ENCODE measurements at places on chromosomes 2 and 18.

DNA sequence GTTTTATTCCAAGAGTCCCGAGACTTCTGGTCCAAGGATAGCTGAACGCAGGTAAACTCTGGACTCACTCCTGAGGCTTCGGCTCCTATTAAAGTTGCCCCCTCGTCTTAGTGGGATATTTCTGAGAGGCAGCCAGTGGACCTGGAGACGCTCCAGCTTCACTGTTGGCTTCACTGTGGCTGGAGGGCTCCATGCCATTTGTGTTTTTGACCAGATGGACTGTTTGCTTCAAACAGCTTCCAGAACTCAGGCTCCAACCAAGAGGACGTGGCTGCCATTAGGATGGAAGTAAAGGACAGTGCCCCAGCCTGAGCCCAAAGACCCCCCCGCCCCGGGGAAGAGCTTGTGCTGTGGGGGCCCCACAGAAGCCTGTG lies 94.4 kb upstream of the LDAH start:
- H3K4me3 ChIP-seq: no peak overlapping the region
- no peaks in the 10 kb centered on the region for H3K27me3 ChIP-seq
- H3K4me1 ChIP-seq: no peaks in the 10 kb centered on the region
- no peak overlapping the region for H3K27ac ChIP-seq
- DNase-seq: no peak

- no peak for DNase-seq
- no peak overlapping the region for H3K4me3 ChIP-seq
- H3K4me1 ChIP-seq: no peaks in the 10 kb centered on the region
These were observed 263.6 kb downstream of the DYSF start for GRCh38 chr2:71716697-71717624.

DNA sequence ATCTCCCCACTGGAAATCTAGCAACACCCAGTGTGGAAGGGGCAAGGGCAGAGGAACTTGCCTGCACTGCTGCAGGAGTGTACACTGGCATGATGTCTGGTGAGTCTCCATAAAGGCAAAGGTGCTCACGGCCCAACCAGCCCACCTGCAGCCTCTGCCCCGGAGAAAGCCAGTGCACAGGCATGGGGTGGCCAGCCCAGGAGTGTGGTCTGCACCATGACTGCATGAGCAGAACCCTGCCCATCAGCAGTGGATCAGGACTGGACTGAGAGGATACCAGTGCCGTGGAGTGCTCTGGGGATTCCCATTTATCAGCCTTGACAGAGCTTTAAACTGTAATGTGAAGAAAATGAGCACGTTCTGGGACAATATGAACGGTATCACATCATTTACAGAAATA lies 342.6 kb upstream of the HS6ST1 start:
- H3K36me3 ChIP-seq: no peaks in the 10 kb centered on the region
- peaks cover 26% of the 10 kb centered on the region for H3K27me3 ChIP-seq
- H3K4me3 ChIP-seq: no peak overlapping the region
- DNase-seq: no peak
- H3K27ac ChIP-seq: no peak overlapping the region

DNA sequence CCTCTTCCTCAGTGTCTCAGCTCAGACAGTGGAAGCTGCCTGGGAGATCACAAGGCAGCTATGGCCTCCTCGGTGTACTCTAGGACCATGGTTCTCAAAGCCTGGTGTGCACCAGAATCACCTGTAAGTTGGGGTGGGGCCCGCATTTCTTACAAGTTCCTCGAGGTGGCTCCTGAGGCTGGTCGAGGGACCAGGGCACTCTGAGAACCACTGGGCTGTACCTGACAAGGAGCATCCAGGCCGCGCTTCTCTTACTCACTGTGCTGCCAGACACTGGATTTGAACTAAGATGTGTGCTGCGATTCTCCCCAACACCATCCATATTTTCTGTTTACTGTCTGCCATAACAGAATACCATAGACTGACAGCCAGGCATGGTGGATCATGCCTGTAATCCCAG lies 59.5 kb downstream of the DIPK1C start:
- no peak for DNase-seq
- no peak overlapping the region for H3K4me3 ChIP-seq
- H3K4me1 ChIP-seq: peaks cover 4% of the 10 kb centered on the region
- no peaks in the 10 kb centered on the region for H3K36me3 ChIP-seq
- H3K27ac ChIP-seq: no peak overlapping the region

- no peaks in the 10 kb centered on the region for H3K36me3 ChIP-seq
- no peaks in the 10 kb centered on the region for H3K27me3 ChIP-seq
- no peaks in the 10 kb centered on the region for H3K4me1 ChIP-seq
- no peak overlapping the region for H3K27ac ChIP-seq
These were observed 34.7 kb downstream of the ST6GAL2 start for GRCh38 chr2:106851087-106851874.

DNA sequence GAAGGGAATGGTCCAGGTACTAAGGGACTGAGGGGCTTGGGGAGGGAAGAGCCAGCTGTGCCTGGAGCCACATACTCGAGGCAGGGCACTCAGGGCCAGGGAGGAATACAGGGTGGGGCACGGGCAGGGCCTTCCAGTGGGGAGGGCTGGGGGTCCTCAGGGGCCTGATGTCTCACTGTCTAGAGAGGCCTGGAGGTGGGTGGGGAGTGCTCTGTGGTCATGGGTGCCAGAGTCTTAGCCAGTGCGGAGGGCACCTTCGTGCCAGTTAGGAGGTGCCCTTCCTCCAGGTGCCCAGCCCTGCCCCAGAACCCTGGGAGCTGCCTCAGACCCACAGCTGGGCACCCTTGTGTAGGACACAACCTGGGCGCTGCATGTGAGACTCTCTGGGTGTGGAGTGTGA lies 81.2 kb downstream of the SMAD7 start:
- no peaks in the 10 kb centered on the region for H3K36me3 ChIP-seq
- no peaks in the 10 kb centered on the region for H3K27me3 ChIP-seq
- H3K4me1 ChIP-seq: no peaks in the 10 kb centered on the region
- no peak for DNase-seq
- H3K4me3 ChIP-seq: no peak overlapping the region

DNA sequence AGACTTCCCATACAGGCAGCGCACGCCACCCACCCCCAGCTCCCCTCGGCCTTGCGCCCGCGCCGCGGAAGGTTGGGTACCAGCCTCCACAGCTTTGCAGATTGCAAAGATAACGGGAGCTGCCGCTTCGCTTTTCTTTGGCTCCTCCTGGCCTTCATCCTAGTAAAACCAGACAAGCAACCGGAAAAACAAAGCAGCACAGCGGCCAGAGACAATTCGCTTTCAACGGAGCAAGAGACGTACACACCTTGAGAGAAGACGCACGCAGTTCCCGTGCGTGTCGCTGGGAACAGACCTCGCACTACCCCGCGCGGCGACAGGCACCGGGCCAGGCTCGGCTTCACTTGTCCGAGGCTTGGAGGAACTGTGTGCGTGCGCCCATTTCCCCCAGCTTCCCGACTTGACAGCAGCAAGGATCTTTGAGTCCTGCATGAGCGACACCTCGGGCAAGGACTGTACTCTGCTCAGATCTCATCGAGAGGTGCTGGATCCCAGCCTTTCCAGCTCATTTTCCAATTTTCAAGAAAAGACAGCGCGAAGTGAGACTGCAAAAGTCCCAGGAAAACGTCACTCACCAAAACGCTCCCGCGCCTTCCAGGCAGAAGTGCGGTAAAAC lies 964 bp downstream of the ZBTB7C start:
- no peak for DNase-seq
- peaks cover 18% of the 10 kb centered on the region for H3K4me1 ChIP-seq
- no peak overlapping the region for H3K27ac ChIP-seq

DNA sequence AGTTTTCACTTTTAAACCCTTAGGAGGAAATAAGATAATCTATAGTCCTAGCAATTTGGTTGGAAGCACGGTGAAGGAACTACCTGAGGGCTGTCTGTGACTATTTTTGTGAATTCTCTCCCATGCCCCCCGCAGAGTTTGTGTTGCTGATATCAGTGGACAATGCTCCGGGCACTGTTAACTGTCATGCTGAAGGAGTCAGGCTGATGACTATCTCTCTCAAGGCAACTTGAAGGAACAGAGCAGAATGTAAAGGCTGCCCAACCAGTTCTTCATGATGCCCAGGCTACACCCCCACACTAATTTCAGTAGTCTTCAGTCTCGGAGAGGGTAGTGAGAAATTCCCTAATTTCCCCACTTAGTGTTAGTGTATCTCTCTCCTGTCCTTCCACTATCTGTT lies 21.6 kb upstream of the RAB6C start:
- DNase-seq: no peak
- H3K27me3 ChIP-seq: peaks cover 3% of the 10 kb centered on the region
- H3K4me3 ChIP-seq: no peak overlapping the region

GRCh38 chr2:39435234-39435633 lies 1.9 kb downstream of the MAP4K3 start:
- H3K4me1 ChIP-seq: peaks cover 19% of the 10 kb centered on the region
- no peak overlapping the region for H3K27ac ChIP-seq
- H3K4me3 ChIP-seq: no peak overlapping the region
- no peak for DNase-seq
- no peaks in the 10 kb centered on the region for H3K27me3 ChIP-seq

DNA sequence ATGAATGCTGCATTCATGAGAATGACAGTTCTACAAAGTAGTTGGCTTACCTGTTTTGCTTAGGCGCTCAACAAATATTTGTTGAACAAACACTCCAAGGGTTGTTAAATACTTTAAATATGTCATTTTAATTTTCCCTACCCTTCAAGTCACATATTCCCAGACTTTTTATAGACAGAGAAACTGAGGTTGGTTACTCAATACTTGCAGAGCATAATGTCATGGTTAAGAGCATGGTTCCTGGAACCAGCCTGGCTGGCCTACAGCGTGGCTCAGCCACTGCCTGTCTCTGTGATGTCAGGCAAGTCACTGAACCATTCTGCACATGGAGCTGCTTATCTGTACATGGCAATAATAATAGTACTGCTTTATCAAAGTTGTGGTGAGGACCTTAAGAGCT lies 120.0 kb upstream of the STK17B start:
- DNase-seq: no peak
- H3K4me3 ChIP-seq: no peak overlapping the region
- no peaks in the 10 kb centered on the region for H3K27me3 ChIP-seq
- no peaks in the 10 kb centered on the region for H3K36me3 ChIP-seq
- no peak overlapping the region for H3K27ac ChIP-seq
- H3K4me1 ChIP-seq: peaks cover 14% of the 10 kb centered on the region

DNA sequence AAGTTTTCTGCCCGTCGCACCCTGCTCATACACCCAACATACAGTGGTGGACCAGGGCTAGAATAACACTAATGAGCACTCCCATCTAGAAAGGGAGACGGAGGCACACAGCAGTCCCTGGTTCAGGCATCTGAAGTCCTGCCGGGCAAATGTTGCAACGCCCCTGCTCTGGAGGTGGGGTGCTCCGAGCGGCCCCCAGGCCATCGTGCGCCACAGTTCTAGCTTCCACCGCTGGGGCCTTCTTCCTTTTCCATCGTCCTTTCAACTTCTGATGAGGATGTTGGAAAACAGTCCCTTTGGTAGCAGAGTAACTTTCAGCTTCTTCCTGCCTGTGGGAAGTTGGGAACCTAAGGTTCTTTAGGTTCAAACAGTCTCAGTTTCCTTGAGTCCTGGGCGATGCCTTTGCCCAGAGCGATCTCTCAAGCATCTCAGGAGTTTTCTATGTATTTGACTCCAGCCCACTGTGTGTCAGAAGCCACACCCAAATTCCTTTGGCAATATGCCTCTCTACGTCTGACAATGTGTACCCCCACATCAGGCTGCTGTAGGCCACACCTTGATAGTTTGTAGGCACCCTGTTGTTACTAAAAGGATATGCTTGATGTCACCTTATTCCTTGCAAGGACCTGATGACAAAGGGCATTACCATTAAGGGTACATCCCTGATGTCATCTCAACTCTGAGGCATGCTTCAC lies 258.8 kb downstream of the GLI2 start:
- H3K4me3 ChIP-seq: no peak overlapping the region
- H3K27me3 ChIP-seq: no peaks in the 10 kb centered on the region
- H3K4me1 ChIP-seq: no peaks in the 10 kb centered on the region
- H3K27ac ChIP-seq: no peak overlapping the region

- H3K36me3 ChIP-seq: peaks cover 3% of the 10 kb centered on the region
- H3K27ac ChIP-seq: peak overlapping the region; percentile 69
- H3K4me3 ChIP-seq: peak overlapping the region; percentile 5
These were observed 132.2 kb downstream of the SPTBN1 start for GRCh38 chr2:54588244-54588899.

GRCh38 chr2:168835969-168836368 lies 33.5 kb downstream of the NOSTRIN start:
- H3K36me3 ChIP-seq: no peaks in the 10 kb centered on the region
- no peak for DNase-seq
- no peak overlapping the region for H3K4me3 ChIP-seq
- H3K27ac ChIP-seq: no peak overlapping the region
- H3K4me1 ChIP-seq: no peaks in the 10 kb centered on the region

DNA sequence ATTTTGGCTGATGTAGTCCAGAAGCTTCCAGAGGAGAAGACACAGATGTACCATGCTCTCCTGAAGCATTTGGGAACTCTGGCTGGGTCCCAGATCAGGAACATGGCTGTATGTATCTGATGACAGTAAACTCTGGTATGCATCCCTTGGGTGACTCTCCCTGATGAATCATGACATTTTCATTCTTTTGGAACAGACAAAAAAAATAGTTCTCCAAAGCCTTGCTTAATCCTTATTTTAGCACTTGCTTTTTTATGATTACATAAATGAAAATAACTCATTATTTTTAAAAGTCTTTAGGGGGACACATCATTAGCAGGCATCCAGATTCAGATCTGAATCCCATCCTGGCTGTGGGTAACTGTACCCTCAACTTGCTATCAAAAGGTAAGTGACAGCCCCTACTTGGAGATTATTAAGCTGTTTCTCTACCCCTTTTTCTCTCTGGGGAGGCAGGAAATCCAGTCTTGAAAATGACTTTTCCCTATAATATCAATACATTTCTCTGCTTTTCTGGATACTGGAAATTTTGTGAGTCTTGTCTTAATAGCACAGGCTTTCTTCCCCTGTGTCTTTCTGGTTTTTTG lies 23.3 kb downstream of the AOX1 start:
- H3K4me1 ChIP-seq: no peaks in the 10 kb centered on the region
- H3K27ac ChIP-seq: no peak overlapping the region
- no peaks in the 10 kb centered on the region for H3K27me3 ChIP-seq
- DNase-seq: no peak

DNA sequence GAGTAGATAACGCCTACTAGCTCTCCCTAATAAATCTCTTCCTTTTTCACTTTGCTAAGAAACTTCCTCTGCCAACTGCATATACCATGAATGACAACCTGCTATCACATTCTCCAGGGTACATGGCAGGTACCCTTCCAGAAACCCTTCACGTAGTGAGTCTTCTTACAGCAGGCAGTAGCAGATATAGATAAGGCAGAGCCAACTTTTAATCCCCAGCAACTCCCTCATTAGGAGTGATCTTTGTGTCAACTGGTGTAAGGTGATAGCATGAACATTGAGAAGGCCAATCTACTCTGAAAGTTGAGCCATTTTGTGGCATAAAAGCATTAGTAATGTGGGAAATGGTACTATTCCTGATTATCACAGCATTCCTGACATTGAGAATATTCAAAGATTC lies 5.7 kb upstream of the STK17B start:
- H3K4me1 ChIP-seq: peaks cover 77% of the 10 kb centered on the region
- H3K36me3 ChIP-seq: no peaks in the 10 kb centered on the region
- H3K4me3 ChIP-seq: no peak overlapping the region
